ENCODE measurements at places on chromosomes 6 and 20.

DNA sequence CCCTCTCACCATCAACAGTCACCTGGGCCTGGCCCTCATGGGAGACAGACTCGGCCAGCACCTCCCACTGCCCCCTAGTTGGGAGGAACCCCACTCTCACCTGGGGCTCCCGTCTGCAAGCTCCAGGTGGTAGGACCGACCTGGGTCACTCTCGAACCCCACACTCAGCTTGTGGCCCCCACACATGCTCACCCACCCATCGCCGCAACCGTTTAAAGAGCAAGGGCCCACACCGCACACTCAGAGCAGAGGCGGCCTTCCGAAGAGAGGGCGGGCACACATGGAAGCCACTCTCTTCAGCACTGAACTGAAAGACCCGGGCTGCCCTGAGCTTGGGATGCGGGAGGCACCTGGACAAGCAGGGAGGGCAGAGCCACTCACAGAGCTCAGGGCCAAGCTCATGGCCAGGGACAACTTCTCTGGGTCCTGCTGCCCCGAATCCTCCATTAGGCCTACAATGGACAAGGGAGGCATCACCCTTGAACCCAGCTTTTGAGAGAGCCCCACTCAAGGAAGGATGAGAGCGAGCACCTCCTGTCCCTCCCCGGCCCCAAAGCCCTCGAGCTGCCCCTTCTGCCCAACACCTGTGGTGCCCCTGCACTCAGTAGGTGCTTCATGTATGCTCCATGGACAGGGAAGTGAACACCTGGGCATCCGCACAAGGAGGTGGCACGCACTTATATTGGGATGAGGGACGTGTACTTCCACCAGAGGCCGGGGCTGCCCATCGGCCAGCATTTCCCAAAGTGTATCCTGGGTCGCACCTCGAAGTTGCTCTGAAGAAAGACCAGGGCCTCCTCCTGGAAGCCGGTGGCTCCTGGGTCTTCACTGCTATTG, 50.4 kb downstream of the YTHDF1 start:
- no peak for DNase-seq

- DNase-seq: no peak
Observed at GRCh38 chr6:109260126-109260525, 122.1 kb downstream of the CD164 start.

GRCh38 chr6:37095997-37096396, 74.0 kb upstream of the PIM1 start:
- peak; percentile 21 for DNase-seq

DNA sequence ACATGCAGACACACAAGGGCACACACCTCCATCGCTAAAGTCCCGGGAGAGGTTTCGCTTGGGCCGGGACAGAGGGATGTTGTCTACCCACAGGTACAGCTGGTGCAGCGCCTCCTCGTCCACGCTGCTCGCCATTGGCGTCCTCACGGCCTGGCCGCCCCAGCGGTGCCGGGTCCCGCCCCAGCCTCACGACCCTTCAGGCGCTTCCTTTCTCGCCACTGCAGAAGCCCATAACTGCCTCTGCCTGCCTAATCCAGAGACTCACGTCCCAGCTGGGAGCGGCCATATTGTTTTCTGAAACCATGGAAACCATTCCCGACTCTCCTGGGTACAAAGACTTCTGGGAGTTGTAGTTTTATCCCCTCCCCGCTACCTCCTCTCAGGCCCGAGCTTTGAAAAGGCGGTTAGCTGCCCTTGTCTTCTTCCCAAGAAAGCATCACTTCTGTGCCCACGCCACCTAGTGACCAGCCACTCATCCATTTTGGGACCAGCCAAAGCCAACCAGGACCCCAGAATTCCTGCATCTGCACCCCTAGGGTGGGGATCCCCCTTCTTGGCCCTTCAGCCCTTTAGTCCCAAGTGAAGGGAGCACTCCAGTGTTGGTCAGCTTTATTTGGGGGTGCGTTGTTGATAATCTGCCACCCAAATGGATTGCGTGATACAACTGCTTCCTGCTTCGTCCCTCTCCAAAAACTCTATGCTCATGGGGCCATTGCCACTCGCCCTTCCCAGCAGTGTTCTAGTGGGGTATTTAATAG, at the start of gene SPEF1:
Gene SPEF1, minus strand, starts transcription at position 296 of the 758 bp plus-strand sequence. Its CDS starts 161 bp downstream, at position 135.
- peak; percentile 91 for DNase-seq

DNA sequence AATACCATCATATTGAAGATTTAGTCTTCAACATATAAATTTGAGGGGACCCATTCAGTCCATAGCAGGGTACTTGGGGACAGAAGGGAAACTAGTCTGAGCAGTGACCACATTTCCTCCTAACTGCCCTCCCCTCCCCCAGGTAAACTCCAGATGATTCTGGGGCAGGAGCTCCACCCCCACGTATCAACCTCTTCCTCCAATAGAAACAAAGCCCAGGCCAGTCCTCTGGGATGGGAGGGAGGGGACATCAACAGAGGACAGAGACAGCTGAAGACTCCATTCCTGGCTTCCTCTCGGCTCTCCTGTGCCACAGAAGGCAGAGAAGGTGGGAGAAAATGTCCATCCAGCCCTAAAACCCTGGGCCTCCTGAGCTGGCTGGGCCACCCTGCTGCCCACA, 85.0 kb upstream of the TOP1 start:
- DNase-seq: no peak

GRCh38 chr6:125957845-125958244, 1.3 kb downstream of the HINT3 start:
- DNase-seq: peak; percentile 69

GRCh38 chr6:27777126-27777525, 135.1 kb downstream of the OR2B2 start:
- DNase-seq: no peak

GRCh38 chr6:139290787-139291311, 949 bp downstream of the TXLNB start:
- DNase-seq: peak; percentile 75

DNA sequence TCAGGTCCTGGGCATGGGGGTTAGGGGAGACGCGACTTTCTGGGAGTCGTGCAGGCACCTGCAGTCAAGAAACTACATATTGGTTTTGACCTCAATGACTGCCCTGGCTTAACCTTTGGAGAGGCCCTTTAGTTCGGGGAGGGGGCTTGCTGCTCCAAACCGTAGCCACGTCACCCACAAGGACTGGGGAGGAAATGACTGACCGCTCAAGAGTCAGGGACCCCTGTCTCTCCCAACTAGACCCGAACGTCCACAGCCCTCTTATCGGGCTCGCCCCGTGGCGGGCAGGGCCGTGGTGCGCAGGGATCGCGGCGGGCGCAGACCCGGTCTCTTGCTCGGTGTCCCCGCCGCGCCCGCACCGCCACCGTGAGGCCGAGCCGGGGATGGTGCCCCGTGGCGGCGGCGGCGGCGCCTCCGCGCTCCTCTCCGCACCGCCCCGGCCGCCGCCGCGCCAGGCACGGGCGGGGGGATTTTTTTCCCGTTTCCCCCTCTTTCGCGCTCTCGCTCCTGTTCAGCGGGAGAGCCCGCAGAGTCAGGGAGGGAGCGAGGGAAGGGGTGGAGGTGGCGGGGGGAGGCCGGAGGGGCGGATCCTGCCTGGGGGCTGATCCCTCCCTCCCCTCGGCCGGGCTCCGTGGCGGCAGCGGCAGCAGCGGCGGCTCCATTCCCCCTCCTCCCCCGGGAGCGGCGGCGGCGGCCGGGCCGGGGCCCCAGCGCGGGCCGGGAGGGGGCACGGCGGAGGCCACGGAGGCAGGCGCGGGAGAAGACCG, at the start of gene BRPF3:
Gene BRPF3, plus strand, starts transcription at position 632 of the 767 bp plus-strand sequence. CDS start 3,579 bp downstream, outside the sequence.
- DNase-seq: peak; percentile 72

DNA sequence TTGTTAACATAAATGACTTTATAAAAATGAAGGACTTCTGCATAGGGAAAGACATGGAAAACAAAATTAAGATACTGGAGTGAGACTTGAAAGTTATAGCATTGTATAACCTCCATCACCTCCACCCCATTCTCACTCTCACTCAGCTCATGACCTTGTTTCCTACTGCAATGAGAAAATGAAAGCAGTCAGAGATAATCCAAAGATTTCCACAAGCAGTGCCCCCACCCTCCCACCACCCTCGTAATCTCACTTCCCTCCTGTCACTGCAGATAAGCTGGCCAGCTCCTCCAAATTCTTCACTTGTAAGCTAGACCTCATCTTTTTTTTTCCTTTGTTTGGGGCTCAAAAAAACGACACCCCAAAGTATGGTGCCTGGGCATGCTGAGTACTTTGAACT, 52.9 kb upstream of the PROKR2 start:
- no peak for DNase-seq

GRCh38 chr20:45138561-45139300, 14.5 kb upstream of the WFDC12 start:
- no peak for DNase-seq

DNA sequence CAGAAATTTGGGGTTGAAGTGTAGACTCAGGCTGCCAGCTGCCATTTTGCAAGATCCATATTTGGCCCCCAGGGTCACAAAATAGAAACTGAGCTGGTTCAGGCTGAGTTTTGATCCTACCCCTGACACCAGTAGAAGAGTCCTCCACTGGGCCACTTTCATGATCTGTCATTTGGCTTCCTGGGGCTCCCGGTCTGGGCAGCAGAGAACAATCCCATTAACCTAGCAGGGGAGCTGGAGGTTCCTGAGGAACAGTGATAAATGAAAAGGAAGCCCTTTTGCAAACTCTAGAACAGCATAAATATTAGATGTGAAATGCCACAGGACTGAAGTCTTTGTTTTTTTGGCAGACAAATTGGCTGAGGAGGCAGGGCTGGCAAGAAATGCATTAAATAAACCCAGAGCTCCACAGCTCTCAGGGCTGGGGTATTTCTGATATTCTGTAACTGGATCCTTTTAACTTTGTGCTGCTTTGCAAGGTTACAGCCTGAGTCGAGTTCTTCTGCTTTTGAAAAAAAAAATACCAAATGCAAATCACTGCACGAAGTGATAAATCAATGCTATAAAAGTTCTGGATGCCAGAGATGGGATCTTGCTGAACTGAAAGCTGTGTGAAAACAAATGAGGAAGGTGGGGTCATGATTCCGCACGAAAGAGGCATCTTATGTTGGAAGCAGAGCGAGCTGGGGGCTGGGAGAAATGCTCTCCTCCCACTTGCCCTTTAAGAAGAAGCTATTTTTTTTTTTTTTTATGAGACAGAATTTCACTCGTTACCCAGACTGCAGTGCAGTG, 64.4 kb downstream of the SULF2 start:
- DNase-seq: peak; percentile 13

Measured in fibroblast of gingiva (primary cell).